ENCODE measurements at places on chromosomes 7 and 10.

- no peak for DNase-seq
Measured at GRCh38 chr10:110269374-110270318, 35.1 kb downstream of the SMNDC1 start.

- DNase-seq, result no peak
Measured at GRCh38 chr10:82680608-82681007, 805.6 kb downstream of the NRG3 start.

DNA sequence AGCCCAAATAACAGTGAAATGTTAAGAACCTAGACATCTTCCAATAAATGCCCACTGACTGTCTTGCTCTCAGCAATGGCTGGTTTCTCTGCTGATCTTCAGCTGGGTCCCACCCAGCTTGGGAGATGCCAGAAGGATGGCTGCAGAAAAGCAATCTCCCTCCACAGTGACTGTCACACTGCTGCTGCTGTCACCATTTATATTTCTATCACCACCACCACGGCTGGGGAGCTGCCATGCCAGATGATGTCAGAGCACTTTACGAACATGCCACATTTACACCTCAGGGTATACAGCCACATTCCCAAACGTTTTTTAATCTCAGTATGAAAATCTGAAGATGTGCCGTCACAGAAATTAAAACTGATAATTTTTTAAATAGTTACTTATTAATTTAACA is 29.8 kb upstream of the FRMD4A start:
- DNase-seq, result no peak

DNA sequence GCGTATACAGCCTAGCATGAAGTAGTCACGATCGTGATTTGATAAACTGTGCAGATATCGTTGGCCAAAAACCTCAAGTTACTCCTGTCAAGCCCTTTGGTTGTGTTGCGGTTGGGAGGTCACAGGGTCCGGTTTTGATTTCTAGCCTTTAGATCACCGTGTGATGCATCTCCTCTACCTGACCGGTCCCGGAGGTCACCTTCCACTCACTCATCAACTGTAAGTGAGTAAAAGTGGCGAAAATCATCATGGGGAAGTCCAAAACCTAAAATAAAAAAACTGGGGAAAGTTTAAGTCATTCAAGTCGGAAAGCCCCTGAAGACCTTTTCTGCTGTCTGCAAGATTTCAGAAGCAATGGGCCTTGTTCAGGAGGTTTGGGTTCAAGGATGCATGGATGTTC is 62.8 kb downstream of the ADARB2 start:
- DNase-seq, result no peak

GRCh38 chr10:17430647-17431355 is 23.6 kb downstream of the ST8SIA6 start:
- peak; percentile 56 for DNase-seq

DNA sequence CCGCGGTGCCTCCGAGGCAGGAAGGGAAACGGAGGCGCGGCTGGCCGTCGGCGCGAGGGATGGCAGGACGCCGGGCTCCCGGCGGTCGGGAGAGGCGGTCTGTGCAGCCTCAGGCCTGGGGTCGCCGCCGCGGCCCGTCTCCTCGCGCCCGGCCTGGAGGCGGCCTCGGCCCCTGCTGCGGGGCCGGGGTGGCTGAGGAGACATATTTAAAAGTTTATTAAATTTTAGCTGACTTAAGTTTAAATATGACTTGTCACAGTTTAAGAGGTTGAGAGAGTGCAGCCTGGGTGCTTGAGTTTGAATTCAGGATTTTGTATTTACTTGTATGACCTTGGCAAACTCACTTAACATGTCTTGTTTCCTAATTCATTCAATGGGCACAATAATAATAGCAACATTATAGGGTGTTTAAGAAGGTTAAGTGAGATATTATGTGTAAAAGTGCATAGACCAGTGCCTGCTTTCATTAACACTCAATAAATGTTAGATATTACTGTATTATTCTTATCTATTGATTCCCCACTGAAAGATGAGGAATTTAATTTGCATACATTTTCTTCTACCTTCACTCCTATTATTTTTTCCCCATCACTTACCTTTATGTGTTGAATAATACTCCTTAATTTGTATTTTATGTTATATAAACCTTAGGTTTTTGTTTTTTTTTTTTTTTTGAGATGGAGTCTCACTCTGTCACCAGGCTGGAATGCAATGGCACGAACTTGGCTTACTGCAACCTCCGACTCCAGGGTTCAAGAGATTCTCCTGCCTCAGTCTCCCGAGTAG is 718 bp downstream of the DYNC2I1 start:
- no peak for DNase-seq

GRCh38 chr10:7035126-7035761 is 375.6 kb downstream of the SFMBT2 start:
- no peak for DNase-seq

DNA sequence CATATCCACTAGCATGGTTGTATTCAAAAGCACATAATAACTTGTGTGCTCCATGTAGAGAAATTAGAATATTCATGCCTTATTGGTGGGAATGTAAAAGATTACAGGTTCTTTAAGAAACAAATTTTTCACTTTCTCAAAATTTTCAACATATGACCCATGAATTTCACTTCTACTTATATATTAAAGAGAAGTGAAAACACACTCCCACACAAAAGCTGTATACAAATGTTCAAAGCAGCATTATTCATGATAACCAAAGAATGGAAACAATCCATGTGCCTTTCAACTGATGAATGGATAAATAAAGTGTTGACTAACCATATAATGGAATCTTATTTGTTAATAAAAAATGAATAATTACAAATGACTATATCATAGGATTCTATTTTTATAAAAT is 694.5 kb upstream of the PCDH15 start:
- no peak for DNase-seq

- no peak for DNase-seq
Measured at GRCh38 chr10:79342295-79342761, 4.9 kb upstream of the PPIF start.

DNA sequence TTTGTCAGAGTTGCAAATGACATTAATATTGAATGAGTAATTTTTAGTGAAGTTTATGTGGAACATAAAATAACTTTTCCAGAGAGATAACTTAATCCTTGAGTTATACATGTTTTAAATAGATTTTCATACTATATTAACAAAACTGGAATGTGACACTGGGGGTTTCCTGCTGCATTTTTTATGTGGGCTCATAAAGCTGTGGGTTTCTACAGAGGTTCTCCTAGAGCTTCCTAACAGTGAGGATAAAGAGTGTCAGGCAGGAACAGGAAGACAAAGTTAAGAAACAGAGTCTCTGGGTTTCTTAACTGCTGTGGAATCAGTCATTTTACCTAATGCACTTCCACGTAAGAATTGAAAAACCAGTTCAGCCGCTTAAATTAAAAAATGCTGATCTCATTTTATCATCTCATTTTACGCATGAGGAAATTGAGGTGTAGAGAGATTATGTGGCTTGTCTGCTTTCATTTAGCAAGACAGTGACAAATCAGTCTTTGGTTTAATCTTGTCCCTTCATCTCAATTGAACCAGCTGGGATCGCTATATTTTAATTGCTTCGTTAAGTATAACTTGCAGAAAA is 5.0 kb downstream of the CD36 start:
- DNase-seq, result no peak

- DNase-seq, result no peak
Measured at GRCh38 chr7:42065942-42066341, 171.1 kb downstream of the GLI3 start.

- DNase-seq, result no peak
Measured at GRCh38 chr10:22821501-22821900, 106.4 kb upstream of the ARMC3 start.

GRCh38 chr7:82156168-82156567 is 287.4 kb downstream of the CACNA2D1 start:
- no peak for DNase-seq
